ENCODE measurements at places on chromosomes 11 and 22.

GRCh38 chr11:69934861-69935494 is 115.8 kb upstream of the FGF3 start:
- no peak for DNase-seq

- no peak for DNase-seq
Measured at GRCh38 chr22:49566693-49567092, 261.0 kb downstream of the BRD1 start.

- no peak for DNase-seq
Measured at GRCh38 chr11:121486054-121486453, 33.3 kb upstream of the SORL1-AS1 start.

DNA sequence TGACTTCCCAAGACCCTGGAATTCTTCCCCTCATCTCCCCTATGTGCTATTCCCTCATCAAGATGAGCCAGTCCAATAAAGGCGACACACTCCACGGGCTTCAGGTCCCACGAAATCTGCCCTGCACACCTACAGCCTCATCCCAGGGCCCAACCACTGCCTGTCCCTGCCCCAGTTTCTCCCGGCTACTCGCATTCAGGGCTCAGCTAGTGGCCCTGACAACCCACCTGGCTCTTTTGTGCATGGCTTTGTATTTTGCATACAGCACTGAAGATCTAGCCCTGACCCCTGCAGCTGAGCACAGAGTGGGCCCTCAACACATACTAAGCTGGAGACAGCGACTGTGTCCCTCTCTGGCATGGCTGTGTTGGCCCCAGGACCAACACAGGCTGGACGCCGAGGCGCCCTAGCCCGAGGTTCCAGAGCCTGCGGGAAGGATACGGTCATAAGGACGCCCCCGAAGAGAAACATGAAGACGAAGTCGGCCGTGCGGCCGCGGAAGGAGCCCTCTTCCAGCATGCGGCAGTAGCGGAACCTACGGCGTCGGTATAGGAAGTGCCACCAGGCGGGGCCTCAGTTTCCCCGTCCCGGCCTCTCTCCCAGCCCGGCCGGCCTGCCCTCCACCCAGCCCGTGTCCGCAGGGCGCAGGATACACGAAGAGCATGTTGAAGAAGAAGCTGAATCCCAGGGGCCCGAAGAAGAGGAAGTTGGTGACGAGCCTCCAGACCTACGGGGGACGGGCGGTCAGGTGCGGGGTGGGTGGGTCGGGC is 710 bp downstream of the DERL3 start:
- no peak for DNase-seq

DNA sequence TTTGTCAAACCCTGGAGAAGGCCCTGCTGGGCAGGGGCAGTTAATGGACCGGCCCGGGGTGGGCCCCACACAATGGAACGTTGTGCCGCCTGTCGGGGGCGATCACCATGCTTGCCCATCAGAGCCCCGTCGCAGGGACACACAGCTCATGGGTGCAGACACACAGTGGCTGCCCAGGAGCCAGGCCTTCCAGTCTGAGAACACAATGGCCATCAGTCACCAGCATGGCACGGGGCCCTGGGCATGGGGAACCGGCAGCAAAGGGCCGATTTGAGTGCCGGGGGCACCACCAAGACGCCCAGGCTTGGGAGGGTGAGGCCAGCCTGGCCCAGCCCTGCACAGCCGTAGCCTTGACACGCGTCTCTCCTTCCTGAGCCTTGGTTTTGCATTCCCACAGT is 7.1 kb downstream of the LINC01488 start:
- DNase-seq = no peak
